Muscle of leg (tissue), 16 donors: ENCODE measurements at places on chromosomes 6 and 20. TPM values are rescaled to one million over a fixed set of nuclear protein-coding genes. Genes with fewer than 3 reads are reported as not detected.

The CLPSL1 gene
- total RNA-seq = not detected

The PROKR2 gene
- total RNA-seq = not detected

The CLPSL2 gene
- not detected for total RNA-seq

The C6orf58 gene
- 0.09 TPM for total RNA-seq

The SLPI gene
- 0.13 TPM for total RNA-seq

The CYP21A2 gene
- total RNA-seq = 0.04 TPM

The FAM83B gene
- under 0.01 TPM for total RNA-seq

The MAP3K7 gene
- total RNA-seq = 27.9 TPM

The ZHX3 gene
- total RNA-seq = 8.8 TPM

The PPT2 gene
- total RNA-seq = 15.3 TPM

The CYP39A1 gene
- 2.9 TPM for total RNA-seq

The SNPH gene
- 3.9 TPM for total RNA-seq

The HACE1 gene
- total RNA-seq = 11.0 TPM
